H7 (cell line): ENCODE measurements at places on chromosomes 1 and 21.

DNA sequence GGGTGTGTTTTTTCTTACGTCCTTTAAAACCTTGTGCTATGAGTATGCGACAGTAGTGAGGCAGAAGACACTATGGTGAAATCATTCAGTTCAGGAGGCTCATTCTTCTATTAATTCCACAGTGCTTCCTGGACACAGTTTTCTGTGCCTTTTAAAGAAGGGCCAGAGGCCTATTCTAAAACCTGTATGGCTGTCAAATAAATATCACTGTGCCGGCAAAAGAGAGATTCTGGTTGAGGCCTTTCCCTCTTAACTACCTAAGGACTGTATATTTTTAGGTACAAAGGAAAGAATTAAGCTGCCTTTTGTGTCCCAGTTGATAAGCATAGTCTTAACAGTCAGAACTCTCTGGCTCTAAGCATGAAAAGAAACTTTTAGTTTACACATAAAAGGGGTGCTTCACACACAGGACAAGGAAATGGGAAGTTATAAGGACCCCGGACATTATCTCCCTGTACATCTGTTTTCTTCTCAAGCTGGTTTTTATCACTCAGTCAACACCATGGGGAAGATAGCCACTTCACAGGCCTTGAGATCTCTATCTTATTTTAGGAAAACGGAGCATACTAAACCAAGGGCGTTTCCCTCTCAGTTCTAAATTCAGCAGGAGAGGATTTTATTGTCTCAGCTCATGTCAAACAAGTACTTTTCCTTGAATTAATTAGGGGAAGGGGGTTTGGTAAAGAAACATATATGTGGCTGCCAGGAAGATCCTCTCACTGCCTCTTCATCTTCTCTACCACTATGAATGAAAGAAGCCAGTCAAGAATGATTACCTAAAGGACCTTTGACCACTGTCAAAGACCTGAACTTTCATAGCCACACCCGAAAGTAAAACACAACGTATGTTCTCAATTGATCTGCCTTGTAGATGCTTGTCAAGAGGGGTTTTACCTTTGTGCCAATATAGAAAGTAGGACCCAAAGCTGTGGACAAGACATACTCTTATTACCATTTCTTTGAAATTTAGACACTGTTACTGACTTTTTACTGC is 71.4 kb upstream of the HSPA13 start:
- DNase-seq: no peak

GRCh38 chr1:49630156-49630555 is 393.6 kb downstream of the AGBL4 start:
- no peak for DNase-seq

GRCh38 chr1:183956559-183957188 is 80.9 kb downstream of the COLGALT2 start:
- DNase-seq: no peak

GRCh38 chr1:213622365-213623063 is 365.3 kb upstream of the PROX1 start:
- DNase-seq: no peak

DNA sequence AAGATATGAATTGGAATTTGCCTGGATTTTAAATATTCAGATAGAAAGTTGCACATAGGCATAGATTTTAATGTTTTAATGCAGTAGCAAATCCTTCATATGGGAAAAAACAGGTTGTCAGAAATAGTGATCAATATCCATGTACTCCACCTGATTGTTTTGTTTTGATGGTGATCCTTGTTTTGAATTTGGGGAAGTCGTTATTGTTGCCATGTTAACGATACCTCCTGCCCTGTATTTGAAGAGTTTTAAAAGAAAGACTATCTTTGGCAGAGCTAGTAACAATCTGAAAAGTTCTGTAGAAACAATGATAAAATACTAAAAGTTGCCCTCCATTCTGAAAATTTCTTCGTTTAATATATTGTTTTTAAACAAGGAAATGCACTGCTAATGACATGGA is 1.1 kb downstream of the CEP350 start:
- DNase-seq: no peak
